Tibial nerve (tissue), 4 donors: ENCODE measurements at places on chromosomes 7 and 10.

GRCh38 chr10:110577056-110577455, 9.6 kb downstream of the SMC3 start:
- H3K36me3 ChIP-seq: no peaks in the 10 kb centered on the region
- H3K4me1 ChIP-seq: no peaks in the 10 kb centered on the region
- H3K27me3 ChIP-seq: no peaks in the 10 kb centered on the region
- no peak overlapping the region for H3K27ac ChIP-seq

DNA sequence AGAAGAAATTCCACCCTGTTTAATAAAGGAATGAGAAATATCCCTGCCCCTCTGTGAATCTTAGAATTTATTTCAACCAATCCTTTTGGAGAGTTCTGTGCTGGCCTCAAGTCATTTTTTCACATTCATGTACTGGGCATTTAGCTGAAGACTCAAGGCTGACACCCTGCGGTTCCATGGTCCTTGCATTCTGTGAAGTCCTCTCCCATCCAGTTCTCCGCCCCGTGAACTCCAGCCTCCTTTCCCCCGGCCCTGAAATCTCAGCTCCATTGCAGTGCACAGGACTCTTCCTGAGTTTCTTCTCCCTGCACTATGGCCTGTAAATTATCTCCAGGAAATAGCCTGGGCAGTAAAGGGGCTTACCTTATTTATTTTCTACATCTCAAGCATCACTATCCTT, 183.0 kb upstream of the KCND2 start:
- DNase-seq: no peak
- no peaks in the 10 kb centered on the region for H3K27me3 ChIP-seq
- H3K36me3 ChIP-seq: no peaks in the 10 kb centered on the region
- H3K4me1 ChIP-seq: no peaks in the 10 kb centered on the region

GRCh38 chr7:37424995-37425394, 23.7 kb downstream of the ELMO1 start:
- no peak for DNase-seq
- H3K4me3 ChIP-seq: no peak overlapping the region
- no peak overlapping the region for H3K27ac ChIP-seq
- H3K27me3 ChIP-seq: no peaks in the 10 kb centered on the region
- H3K36me3 ChIP-seq: peaks cover 8% of the 10 kb centered on the region
- peaks cover 60% of the 10 kb centered on the region for H3K4me1 ChIP-seq

GRCh38 chr7:26043801-26044200, 108.2 kb upstream of the NFE2L3 start:
- no peaks in the 10 kb centered on the region for H3K36me3 ChIP-seq
- H3K4me1 ChIP-seq: no peaks in the 10 kb centered on the region
- no peaks in the 10 kb centered on the region for H3K27me3 ChIP-seq

GRCh38 chr7:80563561-80564327, 51.9 kb upstream of the GNAT3 start:
- H3K27me3 ChIP-seq: no peaks in the 10 kb centered on the region
- DNase-seq: no peak
- H3K4me3 ChIP-seq: no peak overlapping the region

DNA sequence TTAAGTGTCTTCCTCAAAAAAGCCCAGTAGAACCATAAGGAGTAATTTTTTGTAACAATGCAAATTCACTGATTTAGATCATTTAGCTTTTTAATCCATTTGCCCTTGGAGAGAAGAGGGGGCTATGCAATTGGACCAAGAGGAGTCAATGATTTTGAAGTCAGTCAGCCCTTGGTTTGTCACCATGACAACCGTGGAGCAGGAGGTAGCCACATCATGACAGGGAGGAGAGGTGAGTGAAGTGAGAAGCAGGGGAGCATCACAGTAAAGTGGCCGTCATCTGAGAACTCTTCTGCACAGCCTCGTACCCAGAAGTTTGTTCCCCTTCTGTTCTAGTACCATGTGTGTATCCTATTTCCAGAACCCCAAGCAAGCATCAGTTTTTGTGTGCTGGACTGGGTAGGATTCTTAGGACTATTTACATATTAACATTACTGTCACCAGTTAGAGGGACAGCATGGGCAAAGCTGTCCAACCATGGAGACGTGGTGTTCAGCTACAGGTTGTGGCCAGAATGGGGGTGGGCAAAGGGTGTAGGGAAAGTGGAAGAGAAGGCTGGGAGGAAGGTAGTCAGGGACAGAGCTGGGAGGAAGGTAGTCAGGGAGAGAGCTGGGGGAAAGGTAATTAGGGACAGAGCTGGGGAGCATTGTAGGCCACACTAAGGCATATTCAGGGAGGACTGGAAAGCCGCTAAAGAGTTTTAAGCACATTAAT, 13.1 kb downstream of the UBE3C start:
- no peaks in the 10 kb centered on the region for H3K27me3 ChIP-seq
- H3K36me3 ChIP-seq: no peaks in the 10 kb centered on the region

DNA sequence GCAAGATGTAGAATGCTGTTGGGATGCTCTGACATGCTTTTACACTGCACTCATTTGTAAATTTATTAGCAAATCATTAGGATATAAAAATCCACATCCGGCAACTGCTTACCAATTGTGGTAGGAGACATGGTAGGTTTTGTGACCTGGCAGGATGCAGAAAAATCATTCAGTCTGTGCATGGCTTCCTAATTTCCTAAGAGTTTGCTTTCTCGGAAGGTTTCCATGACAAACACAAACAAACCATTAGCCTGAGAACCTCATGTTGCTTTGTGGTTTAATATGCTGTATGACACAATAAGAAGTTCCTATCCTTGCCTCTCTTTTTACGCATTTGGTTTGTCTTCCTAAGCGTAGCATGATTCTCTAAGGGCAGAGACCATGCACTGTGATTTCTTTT, 14.7 kb upstream of the LMBR1 start:
- no peak overlapping the region for H3K27ac ChIP-seq
- H3K27me3 ChIP-seq: no peaks in the 10 kb centered on the region
- H3K4me3 ChIP-seq: no peak overlapping the region
- no peak for DNase-seq
